ENCODE measurements at places on chromosomes 3 and 15.
A peak's percentile ranks its signal among the peaks of the same experiment; 100 is the strongest.

- no peak for DNase-seq
Measured at GRCh38 chr3:42300013-42300412, 34.0 kb upstream of the CCK start.

- DNase-seq = no peak
Measured at GRCh38 chr15:64396789-64397188, 9.2 kb downstream of the TRIP4 start.

- DNase-seq = no peak
Measured at GRCh38 chr3:38313263-38313662, 31.2 kb downstream of the SLC22A14 start.

DNA sequence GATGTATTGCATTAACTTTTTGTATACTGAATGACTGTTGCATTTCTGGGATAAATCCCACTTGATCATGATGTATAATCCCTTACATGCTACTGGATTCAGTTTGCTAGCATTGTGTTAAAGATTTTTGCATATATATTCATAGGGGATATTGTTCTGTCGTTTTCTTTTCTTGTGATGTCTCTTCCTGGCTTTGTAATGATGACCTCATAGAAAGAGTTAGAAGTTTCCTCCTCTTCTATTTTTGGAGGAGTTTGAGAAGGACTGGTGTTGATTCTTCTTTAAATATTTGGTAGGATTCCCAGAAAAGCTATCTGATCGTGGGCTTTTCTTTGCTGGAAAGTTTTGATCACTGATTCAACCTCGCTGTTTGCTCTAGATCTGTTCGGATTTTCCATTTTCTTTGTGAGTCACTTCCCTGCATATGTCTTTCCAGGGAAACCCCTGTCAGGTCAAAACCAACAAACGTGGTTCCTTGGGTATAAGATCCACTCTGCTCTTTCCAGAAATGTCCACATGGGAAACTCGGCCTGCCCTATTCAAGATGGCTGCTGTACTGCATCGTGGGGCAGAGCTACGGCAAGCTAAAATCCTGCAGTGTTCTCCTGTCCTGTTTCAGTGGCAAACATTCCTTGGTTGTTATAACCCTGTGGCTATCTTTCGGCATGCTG is 120.4 kb downstream of the GABRG3 start:
- DNase-seq = no peak

DNA sequence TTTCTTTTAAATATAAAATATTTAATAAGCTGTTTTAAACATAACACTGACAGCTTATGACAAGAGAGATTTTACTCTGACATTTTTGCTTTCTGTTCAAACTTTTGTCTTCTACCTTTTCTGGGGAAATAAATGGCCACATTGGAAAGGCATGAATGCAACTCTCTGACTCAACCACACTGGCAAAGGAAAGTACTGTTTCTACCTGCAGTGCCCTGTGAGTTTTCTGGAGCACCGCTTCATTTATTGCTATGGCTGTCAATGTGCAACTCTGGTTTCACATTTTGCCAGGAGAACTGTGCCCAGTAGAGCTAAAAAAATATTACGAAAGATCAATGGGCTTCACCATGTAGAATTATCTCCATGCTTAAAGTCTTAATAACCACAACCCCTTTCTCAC is 15.1 kb downstream of the PDZRN3 start:
- no peak for DNase-seq

- DNase-seq = no peak
Measured at GRCh38 chr3:139560411-139560810, 20.9 kb upstream of the RBP1 start.

- no peak for DNase-seq
Measured at GRCh38 chr3:42263354-42264346, 2.3 kb downstream of the CCK start.

GRCh38 chr3:11392014-11392859 is 120.0 kb downstream of the ATG7 start:
- peak; percentile 54 for DNase-seq

GRCh38 chr15:82045179-82045891 is 483 bp downstream of the MEX3B start:
- DNase-seq = no peak

DNA sequence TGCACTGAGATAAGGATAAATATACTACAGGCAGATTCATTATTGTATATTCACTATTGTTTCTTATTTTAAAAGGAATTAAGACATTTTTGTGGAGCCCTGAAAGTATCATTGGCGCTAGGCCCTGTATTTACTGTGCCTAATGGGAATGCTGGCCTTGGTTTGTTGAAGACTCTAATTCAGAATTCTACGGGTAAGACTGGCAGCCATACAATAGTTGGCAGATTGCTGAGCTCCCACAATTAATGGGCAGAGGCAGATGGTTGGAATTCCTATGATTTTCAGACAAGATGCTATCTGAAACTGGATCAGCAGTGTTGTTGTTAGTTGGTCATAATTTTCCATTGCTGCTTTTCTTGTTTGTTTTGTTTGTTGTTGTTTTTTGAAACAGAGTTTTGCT is 14.7 kb downstream of the PGBD4 start:
- DNase-seq = no peak

DNA sequence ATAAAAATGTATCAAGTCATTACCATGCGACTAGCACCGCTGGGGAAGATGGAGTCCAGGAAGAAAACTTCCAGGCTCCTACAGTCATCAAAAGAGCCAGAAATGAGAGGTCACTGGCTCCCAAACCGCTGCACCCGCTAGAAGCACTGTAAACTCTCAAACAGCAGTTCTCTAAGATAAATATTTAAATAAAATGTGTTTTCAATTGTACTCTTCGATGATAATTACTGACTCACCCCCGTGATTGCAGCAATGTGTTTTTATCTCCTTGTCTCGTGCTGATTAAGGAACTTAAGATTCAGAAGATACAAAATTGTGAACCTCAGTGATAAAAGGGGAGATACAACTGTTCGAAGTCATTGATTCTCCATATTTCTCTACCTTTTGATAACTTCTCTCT is 45.8 kb upstream of the FOXP1 start:
- peak; percentile 69 for DNase-seq

GRCh38 chr3:181782306-181782954 is 70.7 kb downstream of the SOX2 start:
- no peak for DNase-seq

GRCh38 chr3:127151992-127152650 is 40.8 kb upstream of the PRR23E start:
- DNase-seq = no peak

GRCh38 chr15:63752075-63752684 is 81.6 kb downstream of the HERC1 start:
- DNase-seq = no peak

DNA sequence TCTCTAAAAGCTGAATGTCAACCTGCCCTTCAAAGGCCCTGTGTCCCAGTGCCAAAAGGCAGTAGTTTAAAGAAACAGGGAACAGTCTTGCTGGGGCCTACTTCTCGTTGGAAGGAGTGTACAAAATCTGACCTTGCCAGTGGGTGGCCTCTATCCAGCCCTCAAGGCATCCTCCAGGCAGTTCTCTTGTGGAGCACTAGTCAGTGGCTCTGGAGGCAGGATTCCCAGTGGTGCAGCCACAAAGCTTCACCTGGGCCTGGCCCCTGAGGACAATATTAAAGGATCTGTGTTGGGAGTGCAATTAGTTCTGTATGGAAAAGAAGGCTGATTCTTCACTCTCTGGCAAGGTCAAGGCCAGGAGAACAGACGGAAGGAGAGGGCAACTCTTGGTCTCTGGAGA is 237.8 kb upstream of the ADAMTS9 start:
- no peak for DNase-seq

GRCh38 chr15:68599560-68600071 is 20.8 kb downstream of the CORO2B start:
- no peak for DNase-seq

DNA sequence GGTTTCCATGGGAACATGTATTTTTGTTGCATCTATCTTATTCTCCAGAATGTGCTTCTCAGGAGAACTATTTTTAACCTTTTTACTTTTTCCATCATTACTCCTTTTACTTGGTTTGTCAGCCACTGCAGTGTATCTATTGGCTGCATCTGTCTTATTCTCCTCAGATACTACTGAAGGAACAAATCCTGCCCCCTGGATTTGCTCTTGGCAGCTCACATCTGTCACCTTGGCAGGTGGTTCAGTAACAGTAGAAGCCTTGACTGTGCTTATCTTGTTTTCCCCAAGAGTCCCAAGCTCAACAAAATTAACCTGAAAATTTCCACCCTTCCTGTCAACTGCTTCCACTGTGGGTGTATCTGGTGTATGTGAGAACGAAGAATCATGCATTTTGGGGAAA is 106.0 kb downstream of the MAP4 start:
- no peak for DNase-seq

DNA sequence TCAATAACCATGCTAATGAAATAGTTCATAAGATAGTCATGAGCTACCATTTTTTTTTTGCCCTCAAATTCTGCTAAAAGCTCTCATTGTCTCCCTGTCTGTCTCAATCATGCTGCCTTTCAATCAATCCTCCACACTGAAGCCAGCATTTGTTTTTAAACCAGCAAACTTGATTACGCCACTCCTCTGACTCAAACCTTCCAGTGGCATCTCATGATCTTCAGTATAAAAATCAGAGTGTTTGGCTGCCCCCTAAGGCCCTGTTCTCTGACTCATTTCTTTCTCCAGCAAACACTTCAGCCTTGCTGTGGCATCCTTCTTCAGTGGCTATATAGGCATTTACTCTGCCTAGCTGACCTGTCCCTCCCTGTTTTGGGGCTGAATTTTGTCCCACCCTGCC is 36.0 kb upstream of the EOMES start:
- peak; percentile 74 for DNase-seq

DNA sequence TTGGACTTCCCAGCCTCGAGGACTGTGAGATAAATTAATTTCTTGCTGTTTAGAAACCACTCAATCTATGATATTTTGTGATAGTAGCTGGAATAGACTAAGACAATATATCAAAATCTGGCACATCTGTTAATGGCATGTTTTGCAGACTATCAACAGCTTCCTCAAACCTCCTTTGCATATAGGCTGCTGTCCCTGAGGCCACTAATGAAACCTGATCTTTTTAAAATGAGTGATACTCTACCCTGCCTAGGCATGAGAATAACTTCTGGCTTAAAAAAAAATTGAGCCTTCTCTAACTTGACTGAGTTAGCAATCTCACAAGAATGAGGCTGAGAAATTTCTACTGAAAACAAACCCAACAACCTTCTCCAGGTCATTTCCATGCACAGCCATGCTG is 176.0 kb upstream of the CRBN start:
- no peak for DNase-seq

- no peak for DNase-seq
Measured at GRCh38 chr15:65812916-65813315, 20.8 kb upstream of the DENND4A start.

GRCh38 chr3:46025139-46025538 is 2.1 kb downstream of the XCR1 start:
- DNase-seq = no peak

GRCh38 chr15:51107612-51108011 is 12.9 kb upstream of the TNFAIP8L3 start:
- no peak for DNase-seq

DNA sequence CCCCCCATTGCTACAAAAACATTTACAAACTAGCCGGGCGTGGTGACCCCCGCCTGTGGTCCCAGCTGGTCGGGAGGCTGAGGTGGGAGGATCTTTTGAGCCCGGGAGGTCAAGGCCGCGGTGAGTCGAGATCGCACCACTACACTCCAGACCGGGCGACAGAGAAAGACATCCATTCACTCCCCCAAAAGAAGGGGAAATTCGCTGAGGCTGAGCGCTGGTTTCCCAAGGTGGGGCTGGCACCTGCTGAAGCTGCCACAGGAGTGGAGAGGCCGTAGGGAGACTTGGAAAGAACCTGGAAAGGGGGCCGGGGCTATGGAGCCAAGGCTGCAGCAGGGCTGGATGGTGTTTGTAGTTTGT is 732 bp upstream of the CRTC3 start:
- no peak for DNase-seq

- DNase-seq = no peak
Measured at GRCh38 chr15:80578206-80578595, 116.9 kb upstream of the ABHD17C start.

- no peak for DNase-seq
Measured at GRCh38 chr3:138200424-138200823, 13.3 kb downstream of the ARMC8 start.

- DNase-seq = no peak
Measured at GRCh38 chr3:193559100-193559499, 4.4 kb upstream of the ATP13A4 start.

GRCh38 chr3:69764861-69765260 is 25.6 kb downstream of the MITF start:
- DNase-seq = no peak

GRCh38 chr15:63291507-63291906 is 14.1 kb downstream of the APH1B start:
- DNase-seq = peak; percentile 74

- DNase-seq = no peak
Measured at GRCh38 chr3:33602829-33603228, 115.2 kb downstream of the CLASP2 start.

GRCh38 chr3:79361748-79362378 is 405.9 kb downstream of the ROBO1 start:
- peak; percentile 16 for DNase-seq

DNA sequence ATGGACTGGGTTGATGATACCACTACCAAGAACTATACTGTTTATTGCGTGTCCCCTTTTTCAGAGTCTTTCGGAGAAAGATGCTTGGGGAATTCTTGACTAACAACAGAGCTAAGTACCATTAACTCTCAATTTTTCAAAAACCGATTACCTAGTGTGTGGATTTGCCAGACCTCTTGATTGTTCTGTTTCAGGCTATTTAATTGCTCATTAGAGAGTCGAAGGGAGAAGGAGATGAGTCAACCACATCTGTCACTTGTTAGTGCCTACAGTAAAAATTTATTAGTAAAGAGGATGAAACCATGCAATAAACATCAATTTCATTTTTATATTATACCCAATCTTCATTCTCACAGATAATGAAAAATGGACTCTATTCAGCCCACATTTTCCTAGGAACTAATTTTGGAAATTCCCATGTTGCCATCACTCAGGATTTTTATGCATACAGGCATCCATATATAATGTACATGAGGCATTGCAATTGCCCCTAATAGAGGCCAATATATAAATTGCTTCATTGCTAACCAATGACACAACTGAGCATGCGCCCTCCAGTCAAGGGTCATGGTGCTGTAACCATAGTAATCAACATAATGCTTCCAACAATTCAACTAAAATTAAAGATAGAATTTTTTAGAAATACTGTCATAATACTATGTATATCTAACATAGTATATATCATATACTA is 541.7 kb downstream of the TBL1XR1 start:
- DNase-seq = peak; percentile 7

- no peak for DNase-seq
Measured at GRCh38 chr15:64894395-64895056, 17.2 kb upstream of the ANKDD1A start.

GRCh38 chr3:189966843-189967242 is 153.9 kb downstream of the P3H2 start:
- DNase-seq = no peak

- DNase-seq = no peak
Measured at GRCh38 chr3:95798628-95799027, 1015.8 kb upstream of the EPHA6 start.

DNA sequence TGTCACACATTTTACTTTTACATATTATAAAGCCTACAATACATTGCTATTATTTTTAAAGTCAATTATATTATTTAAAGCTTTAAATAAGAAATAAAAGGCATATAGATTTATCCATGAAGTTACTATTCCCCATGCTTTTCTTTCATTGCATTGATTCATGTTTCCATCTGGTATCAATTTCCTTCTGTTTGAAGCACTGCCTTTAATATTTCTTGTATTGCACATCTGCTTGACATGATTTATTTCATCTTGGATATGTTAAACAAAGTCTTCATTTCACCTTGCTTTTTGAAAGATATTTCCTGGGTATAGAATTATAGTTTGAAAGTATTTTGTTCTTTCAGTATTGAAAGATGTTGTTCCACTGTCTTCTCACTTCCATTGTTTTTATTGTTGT is 174.3 kb upstream of the MBNL1 start:
- DNase-seq = no peak

- DNase-seq = no peak
Measured at GRCh38 chr15:50848349-50848748, 60.1 kb upstream of the AP4E1 start.
